Suppressor macrophage (primary cell): ENCODE measurements at places on chromosomes 13 and 19.

- no peak for DNase-seq
These were observed 19.7 kb upstream of the CEACAM3 start for GRCh38 chr19:41776700-41777099.

GRCh38 chr19:20070691-20071090 lies 7.1 kb upstream of the ZNF90 start:
- DNase-seq, result no peak

DNA sequence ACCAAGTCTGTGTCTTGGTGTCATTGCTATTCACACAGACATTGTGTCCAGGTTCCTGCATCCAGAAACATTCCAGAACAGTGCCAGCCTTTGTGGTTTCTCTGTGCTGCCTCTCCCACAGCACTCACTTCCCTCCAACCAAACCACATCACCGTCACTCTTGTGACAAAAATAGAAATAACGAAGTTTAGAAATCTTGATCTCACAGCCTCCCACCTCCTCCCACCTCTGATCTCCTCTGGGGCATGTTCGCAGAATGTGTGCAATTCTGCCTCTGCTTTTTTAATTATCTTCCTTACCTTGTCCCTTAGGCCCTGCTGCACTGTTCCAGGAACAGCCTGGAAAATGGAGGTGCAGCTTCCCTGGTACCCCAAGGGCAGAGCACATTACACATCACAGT lies 8.7 kb upstream of the SERPINE3 start:
- peak; percentile 87 for DNase-seq

GRCh38 chr13:58165617-58166016 lies 534.1 kb downstream of the PCDH17 start:
- DNase-seq, result no peak

DNA sequence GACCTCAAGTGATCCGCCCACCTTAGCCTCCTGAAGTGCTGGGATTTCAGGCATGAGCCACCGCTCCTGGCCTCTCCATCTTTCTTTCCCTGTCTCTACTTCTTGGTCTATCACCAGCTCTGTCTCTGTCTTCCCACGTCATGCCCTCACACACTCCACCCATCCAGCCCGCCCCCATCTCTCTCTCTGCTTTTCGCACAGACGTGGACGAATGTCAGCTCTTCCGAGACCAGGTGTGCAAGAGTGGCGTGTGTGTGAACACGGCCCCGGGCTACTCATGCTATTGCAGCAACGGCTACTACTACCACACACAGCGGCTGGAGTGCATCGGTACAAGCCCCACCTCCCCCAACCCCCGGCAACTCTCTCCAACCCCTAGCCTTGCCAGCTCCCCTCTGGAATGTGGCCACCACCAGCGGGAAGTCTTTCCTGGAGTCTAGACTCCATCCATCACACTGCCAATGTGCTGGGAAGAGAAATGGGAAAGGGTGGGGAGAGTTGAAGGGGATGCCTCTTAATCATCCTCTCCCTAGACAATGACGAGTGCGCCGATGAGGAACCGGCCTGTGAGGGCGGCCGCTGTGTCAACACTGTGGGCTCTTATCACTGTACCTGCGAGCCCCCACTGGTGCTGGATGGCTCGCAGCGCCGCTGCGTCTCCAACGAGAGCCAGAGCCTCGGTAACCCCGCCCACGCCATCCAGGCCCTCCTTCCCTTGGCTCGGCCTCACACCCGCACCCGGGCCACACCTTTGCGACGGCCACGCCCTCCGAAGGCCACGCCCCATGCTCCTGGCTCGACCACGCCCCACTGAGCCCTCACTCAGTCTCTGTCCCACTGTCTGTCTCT lies 22.5 kb downstream of the LTBP4 start:
- no peak for DNase-seq

DNA sequence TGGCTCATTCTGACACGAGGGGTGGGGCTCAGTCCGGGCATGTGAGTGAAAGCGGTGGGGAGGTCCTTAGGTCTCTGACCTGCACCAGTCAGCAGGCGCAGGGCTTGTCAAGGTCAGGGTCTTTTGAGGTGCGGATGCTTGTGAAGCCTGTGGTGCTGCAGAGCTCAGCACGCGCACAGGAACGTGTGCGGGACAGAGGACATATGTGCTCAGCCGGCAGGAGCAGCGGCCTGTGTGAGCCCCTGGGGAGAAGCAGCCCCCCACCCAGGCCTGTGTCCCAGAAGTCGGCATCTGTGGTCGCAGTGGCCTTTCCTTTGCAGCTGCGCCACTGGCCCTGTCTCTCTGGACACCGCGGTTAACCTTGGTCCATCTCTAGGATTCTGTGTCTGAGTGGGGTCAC lies 30.9 kb downstream of the ATP4B start:
- no peak for DNase-seq

DNA sequence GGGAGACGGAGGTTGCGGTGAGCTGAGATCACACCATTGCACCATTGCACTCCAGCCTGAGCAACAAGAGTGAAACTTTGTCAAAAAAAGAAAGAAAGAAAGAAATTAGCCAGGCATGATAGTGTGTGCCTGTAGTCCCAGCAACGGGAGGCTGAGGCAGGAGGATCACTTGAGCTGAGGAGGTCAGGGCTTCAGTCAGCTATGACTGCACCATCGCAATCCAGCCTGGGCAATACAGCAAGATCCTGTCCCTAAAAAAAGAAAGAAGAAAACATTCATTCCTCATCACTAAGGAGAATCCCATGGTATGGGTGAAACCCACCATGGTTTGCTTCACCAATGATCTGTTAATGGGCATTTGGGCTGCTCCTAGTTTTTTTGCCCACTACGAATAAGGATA lies 13.0 kb upstream of the AP1M2 start:
- DNase-seq, result no peak

- DNase-seq, result peak; percentile 85
These were observed 5.1 kb upstream of the SIGLEC9 start for GRCh38 chr19:51119611-51120010.

GRCh38 chr13:40132249-40132648 lies 476.8 kb downstream of the COG6 start:
- no peak for DNase-seq

GRCh38 chr13:41582027-41582463 lies 124.7 kb downstream of the RGCC start:
- no peak for DNase-seq

GRCh38 chr13:31610270-31610998 lies 128.9 kb upstream of the RXFP2 start:
- no peak for DNase-seq

DNA sequence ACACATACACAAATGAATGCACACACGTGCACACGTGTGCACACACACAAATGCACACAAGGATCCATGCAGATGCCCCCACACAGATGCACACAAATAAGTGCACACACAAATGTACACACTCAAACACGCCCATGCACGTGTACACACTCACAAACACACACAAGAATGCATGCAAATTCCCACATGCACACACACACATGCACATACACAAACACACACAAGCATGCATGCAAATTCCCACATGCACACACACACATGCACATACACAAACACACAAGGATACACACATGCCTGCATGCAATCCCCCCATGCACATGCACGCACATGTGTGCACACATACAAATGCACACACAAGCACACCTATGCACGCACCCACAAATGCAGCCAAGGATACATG lies 13.3 kb downstream of the GNA15 start:
- no peak for DNase-seq

DNA sequence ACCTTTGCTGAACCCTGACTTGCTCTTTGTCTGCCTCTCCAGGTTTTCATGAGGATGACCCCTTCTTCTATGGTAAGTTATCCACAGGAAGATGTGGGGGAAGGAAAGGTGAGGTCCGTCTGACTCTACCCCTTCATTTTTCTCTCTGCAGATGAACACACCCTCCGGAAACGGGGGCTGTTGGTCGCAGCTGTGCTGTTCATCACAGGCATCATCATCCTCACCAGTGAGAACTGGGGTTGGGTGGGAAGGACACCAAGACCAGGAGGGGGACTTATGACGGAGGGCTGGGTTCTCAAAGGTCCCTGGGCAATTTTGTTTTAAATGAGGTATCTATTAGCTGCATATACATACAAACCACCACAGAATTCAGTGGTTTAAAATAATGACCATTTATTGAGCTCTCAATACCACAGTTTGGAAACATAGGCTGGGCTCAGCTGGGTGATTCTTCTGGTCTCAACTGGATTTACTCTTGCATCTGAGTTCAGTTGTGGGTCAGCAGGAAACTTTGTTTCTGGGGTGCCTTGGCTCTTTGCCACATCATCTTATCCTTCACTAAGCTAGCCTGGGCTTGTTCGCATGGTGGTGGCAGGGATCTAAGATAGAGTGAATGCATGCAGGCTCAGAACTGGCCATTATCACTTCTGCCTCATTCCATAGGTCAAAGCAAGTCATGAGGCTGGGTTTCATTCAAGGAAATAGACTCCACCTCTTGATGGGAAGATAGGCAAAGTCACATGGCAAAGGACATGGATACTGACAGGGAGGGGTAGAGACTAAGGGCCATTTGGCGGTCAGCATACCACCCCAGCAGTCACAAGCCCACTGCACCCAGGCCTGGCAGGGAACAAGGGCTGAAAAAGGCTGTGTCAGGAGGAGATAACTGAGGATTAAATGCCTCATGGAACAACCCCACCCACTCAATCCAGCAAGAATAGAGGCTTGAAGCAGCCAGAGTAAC lies 11.8 kb downstream of the FXYD5 start:
- DNase-seq, result no peak

- no peak for DNase-seq
These were observed 103.8 kb upstream of the SPATA13 start for GRCh38 chr13:24056616-24057137.

- DNase-seq, result peak; percentile 20
These were observed 63.7 kb downstream of the KL start for GRCh38 chr13:33079960-33080359.
